ENCODE measurements at places on chromosomes 6 and 20.

GRCh38 chr6:14797875-14798593 lies 447.8 kb upstream of the JARID2 start:
- no peak for DNase-seq

DNA sequence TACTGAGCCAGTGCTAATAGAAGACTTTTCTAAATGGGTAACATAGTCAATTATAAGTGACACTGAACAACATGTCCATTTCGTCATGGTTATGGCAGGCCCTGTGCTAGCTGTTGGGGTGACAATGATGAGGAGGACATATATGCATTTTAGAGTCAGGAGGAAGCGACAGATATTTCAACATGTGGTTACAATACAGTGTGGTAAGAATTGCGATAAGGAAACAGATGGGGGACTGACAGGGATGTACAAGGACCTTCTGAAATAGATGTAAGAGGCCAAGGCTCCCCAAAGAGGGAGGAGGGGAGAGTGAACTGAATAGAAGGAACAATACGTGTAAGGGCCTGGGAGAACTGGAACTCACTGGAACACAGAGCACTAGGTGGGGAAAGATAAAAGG lies 11.7 kb downstream of the MMP24 start:
- DNase-seq, result peak; percentile 95

DNA sequence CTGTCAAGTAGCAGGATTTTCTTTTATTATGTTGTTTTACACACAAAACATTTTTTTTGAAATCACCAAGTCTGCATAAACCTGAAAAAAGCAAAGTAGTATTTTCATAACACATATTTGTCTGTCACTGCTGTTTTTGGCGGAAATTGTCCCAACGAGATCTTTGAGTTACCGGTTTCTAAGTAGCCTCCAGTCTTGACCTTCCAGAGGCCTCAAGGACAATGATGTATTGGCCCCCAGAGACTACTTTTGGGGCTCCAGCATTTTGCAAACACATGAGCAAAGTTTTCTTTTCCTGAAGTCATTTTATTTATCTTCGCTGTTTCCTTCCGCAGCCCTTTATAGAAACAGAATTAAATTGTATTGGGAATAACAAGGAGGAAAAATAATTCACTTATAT lies 862.6 kb downstream of the KIF16B start:
- no peak for DNase-seq

- peak; percentile 100 for DNase-seq
Measured at GRCh38 chr6:7154341-7155139, 46.8 kb downstream of the RREB1 start.

DNA sequence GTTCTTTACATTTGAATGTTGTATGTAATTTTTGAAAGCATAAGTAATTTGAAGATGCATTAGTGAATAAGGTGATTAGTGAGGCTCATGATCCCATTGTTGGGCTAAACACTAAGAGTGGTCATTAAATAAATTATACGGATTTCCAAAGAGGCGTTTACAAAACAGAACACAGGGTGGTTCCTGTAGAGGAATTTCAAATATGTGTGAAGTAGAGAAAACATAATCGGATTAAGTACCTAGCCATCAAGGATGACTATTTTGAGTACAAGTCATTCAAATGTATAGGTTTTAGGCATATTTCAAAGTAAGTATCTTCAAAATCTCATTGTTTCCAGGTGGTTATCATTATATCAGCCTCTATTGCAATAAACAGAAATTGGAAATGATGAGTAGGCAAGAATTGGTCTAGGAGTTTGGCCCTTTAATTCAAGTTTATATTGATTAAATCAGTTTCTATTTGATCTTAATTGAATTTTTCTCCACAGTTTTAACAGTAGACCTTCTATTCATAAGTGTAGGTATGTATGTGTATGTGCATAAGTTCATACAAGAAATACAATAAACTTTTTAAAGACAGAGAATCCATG lies 94.8 kb downstream of the MYLK4 start:
- DNase-seq, result no peak

DNA sequence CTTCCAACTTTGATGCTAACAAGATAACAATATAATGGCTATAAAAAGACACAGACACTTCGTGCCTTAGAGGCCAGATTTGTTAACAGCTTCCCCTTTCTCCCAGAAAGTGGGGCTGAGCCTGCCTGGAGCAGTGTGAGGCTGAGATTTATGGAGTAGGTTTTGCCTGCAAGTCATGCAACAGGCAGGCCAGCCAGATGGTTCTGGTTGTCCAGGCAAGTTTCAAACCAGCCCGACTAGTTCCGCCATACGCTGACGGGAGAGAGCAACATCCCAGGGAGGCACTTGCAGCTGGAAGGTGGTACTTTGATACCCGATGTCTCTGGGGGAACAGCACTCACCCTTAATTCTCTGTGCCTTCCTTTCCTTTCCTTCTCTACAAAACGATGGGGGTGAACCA lies 81.3 kb upstream of the NAA20 start:
- DNase-seq, result peak; percentile 8

DNA sequence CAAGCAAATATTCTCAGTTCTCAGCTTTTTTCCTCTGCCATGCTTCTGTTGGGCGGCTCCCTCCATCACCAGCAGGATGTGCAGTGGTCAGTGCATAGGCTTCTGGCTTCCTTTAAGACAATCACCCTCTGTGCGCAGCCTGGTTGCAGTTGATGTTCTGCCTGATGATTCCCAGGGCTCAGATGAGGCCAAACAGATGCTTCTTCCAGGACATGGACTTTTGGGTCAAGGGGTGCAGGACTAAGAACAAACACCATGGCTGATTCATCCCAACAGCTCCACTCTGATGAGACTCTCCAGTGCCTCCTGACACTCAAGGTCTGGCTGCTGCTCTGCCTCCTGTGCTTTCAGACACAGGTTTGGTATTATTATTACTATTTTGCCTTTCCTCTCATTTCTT lies 554.8 kb upstream of the CDH4 start:
- no peak for DNase-seq

- DNase-seq, result peak; percentile 93
Measured at GRCh38 chr20:19867940-19868371, 109.9 kb downstream of the RIN2 start.

DNA sequence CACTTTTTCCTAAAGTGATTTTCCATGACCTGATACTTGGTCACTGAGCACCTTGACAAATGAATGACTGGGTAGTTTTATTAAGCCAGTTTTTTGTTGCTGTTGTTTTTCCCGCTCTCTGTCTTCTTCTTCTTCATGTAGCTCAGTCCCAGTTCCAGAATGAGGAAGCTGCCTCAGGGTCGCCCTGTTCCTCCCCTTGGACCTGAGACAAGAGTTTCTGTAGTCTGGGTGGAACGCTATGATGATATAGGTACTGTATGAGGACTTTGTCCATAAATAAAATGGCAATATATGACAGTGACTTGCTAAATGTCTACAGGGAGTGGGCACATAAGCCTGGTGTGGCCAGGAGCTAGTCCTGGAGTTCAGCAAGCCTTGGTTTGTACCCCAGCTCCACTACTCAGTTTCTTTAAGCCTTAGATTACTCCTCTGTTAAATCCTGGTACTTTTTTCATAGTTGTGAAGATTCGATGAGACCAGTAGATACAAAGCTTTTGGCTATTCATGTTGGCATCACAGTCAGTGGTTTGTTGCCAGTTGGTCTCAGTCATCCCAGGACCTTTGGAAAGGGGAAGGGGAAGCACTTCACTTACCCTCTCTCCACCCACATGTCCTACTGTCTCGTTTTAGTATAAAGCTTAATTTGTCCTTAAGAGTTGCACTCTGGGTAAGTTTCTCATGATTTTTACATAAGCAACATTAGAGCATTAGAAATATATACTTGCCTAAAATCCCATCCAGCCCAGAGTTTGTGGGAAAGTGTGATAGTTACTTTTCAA lies 11.1 kb upstream of the ADIG start:
- DNase-seq, result peak; percentile 55

DNA sequence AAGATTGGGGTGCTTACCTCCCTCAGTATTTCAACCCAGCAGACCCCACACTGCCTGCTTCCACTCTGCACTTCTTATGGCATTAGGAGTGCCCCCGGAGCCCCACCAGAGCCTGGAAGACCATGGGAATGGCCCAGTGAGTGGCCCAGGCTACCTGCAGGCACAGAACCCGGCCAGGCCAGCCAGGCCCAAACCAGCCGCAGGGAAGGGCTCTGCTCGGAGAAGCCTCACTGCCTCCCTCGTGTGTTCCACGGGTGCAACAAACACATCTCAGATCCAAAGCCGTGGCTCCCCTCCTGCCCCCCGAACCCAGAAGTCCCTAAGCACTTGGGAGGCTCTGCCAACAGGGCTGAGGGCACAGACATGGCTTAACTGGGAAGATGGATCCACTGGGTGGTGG lies 283.9 kb downstream of the CDH4 start:
- no peak for DNase-seq

DNA sequence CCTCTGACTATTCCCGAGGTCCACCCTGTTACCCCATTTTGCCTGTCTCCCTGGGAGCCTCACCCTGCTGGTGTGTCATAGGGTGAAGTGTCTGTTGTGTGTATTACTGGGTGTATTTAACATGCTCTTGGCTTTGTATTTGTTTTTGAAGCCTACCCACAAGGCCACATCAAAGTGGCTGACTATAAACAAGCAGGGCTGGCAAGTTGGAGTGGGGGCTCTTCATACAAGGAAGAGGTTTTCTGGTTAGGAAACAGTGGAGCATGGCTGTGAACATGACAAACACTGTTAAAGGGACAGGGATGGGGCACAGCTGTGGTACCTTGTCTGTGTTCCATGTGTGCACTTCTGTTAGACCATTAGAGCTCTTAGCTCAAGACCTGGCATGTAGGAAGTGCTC lies 26.3 kb downstream of the HECA start:
- peak; percentile 15 for DNase-seq

DNA sequence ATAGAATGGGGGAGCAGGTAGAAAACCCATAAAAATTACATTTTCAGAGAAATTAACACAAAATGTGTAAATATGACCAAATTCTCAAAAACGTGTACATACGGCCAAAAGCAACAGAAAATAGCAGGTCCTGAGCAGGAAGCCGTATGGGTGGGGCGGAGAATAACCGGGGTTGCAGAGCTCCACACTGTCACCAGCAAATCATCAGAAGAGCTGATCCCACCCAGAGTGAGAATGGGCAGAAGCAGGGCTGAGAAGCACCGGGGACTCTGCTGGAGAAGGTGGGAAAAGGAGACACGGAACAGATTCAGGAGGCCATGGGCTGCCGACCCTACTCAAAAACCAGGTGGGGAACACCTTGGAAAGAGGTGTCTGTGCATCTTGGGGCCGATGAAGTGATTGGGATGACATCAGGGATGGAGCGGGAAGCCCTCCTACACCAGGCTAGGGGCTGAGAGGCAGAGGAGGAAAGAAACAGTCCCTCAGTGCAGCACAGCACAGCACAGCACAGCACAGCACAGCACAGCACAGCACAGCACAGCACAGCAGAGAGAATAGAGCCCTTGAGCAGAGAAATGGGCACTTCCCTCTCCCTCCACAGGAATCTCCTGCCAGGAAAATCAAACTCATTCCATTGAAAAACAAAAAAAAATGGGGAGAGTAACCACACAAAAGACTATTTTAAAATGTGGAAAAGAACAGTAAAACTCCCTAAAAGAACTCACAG lies 22.3 kb downstream of the STX7 start:
- no peak for DNase-seq

GRCh38 chr6:35400901-35401311 lies 51.2 kb upstream of the FANCE start:
- DNase-seq, result no peak

- DNase-seq, result peak; percentile 54
Measured at GRCh38 chr6:112122756-112123155, 35.4 kb downstream of the FAM229B start.

DNA sequence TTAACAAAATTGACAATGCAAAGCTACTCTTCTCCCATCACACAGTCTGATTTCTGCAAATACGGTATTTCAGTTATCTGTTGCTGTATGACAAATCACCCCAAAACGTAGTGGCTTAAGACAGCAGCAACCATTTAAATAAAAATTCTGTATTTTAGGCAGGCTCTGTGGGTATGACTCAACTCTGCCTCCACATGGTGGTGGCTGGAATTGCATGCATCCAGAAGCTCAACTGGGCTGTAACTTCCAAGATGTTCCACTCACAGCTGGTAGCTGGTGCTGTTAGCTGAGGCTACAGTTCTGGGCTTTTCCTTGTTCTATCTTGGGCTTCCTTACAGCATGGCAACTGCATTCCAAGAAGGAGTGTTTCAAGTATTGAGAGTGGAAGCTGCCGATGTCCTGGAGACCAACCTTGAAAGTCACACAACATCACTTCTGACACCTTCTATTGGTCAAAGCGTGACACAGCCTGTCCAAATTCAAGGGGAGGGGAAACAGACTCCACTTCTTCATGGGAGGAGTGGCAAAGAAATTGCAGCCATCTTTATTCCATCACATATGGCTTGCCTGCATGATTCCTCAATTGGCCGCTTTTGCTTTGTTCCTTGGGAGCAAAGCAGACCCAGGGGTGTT lies 39.7 kb upstream of the TULP1 start:
- peak; percentile 51 for DNase-seq

DNA sequence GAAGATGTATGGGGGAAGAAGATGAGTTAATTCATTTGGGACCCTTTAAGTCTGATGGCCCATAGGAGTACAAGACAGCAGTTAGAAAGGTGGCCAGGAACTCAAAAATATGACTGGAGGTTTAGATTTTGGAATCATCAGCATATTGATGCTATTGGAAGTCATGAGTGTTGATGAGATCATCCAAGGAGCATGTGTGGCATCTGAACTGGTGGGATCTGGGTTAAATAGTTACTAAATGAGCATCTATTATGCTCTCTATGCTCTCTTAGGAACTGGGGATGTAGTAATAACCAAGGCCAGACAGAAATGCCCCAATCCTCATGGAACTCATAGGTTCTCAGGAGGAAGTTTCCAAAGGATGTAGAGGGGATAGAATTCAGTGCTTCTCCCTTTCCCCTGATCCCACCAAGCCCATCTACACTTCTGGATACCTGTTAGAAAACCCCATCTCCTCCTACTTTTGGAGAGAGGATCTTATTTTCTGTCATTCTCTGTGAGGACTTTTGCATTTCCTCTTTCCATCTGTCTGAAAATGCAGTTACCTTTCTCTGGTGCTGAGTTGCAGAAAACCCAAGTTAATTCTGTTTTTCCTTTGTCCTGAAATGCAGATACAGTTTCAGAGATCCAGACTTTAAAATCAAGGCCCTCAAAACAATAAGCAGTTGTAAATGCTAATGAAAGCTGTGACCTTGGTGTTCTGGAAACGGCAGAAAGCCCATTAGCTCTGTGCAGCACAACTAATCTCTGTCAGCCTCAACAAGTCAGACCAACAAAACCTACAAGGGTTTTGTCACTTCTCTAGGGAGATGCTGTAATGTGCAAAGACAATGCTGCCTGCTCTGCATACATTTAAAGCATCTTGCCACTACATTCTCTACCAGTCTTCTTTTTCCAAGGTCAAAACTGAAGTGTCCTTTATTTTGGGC lies 65.8 kb downstream of the TBC1D7 start:
- no peak for DNase-seq

DNA sequence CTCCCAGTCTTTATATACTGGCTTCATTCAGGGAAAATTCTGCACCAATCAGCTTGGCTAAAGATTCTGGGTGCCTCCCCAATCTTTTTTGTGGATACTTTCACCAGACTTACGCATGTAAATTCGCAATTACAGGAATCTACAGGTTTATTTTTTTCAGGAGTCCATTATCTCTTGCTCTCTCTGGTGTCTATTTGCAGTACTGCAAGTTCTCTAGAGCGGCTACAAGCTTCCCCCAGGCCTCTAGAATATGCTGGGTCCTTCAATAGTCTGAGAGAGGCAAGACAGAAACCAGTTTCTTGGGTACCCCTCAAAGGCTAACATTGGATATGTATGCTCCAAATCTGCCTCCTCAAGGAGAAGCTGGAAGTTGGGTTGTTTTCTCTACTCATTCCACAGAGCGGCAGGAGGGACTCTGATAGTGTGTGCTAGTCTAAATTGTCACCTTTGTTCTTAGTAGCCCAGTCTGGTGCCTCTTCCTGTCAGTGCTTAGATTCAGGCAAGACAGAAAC lies 58.5 kb downstream of the SUN5 start:
- DNase-seq, result peak; percentile 40

All from MV-4-11 (cell line).